ENCODE measurements at places on chromosomes 12 and 14.

DNA sequence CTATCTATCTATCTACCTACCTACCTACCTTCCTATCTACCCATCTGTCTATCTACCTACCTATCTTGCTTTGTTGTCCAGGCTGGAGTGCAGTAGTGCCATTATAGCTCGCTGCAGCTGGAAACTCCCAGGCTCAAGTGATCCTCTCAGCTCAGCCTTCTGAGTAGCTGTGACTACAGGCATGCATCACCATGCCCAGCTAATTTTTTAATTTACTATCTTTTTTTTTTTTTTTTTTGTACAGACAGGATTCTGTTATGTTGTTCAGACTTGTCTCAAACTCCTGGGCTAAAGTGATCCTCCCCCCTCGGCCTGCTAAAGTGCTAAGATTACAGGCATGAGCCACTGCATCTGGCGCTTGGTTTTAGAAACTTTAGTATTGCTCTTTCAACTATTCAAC lies 762.4 kb downstream of the SLC6A15 start:
- DNase-seq = no peak

DNA sequence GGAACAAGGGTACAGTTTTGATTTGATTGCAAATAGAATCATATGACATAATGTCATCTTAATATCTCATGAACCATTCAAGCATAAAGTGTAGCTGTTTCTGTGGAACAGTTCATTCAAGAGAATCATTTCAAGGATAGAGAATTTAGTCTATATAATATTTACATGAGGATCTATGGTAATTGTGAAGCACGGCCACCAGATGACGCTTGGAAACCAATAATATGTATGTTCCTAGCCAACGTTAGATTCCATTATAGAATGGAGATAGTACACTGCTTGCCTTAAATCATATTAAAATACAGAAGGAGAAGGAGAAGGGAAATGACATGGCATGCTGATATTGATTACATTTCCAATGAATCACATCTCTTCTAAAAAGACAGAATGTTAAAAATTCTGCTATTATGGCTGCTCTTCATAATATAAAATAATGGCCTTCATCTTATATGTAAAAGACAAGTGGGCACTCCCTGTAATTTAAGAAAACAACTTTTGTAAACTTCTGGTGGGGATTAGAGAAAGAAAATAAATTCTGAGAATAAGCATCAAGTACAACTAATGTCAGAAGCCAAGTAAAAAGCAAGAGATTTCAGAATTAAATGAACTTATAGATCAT lies 351.0 kb downstream of the NAV3 start:
- DNase-seq = no peak

- DNase-seq = no peak
These were observed 50.3 kb downstream of the MAP1LC3B2 start for GRCh38 chr12:116609319-116610114.

DNA sequence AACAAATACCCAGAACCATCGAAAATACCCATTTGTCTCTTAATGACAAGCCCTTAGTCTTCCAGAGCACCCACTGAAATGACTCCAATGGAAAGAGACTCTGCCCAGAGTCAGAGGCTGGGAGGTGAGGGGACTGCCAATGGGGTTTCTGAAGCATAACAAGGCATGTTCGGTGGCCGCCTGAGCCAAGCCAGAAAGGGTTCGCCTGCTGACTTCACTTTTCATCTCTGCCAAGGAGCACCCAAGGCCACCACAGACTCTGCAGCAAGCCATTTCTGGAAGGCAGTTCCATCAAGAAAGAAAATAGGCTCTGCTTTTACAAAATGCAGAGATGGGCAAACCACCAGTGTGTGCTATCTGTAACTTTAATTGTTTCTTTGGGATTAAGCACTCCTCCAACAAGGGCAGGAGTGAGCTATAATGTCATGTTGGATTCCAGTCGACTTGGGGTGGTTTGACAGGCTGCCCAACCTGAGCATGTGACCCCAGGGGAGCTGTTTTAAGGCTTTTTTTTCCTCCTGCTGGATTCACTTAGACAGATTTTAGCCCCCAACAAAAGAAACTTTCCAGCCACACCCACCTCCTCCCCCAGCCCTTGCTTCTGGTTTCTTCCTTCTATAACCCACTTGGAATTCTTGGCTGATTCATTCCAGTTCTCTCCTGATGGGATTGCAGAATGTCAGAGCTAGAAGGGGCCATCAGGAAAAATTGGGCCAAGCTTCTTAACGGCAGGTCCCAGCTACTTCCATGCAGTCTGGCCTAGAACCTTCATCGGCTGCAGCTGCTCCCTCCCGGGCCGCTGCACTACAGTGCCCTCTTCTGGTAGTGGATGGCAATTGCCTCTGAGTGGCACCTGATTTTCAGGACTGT lies 24.1 kb downstream of the CKAP4 start:
- no peak for DNase-seq

GRCh38 chr14:101361044-101361443 lies 200.3 kb upstream of the DIO3 start:
- no peak for DNase-seq

GRCh38 chr12:30613119-30613830 lies 82.4 kb downstream of the IPO8 start:
- DNase-seq = no peak

DNA sequence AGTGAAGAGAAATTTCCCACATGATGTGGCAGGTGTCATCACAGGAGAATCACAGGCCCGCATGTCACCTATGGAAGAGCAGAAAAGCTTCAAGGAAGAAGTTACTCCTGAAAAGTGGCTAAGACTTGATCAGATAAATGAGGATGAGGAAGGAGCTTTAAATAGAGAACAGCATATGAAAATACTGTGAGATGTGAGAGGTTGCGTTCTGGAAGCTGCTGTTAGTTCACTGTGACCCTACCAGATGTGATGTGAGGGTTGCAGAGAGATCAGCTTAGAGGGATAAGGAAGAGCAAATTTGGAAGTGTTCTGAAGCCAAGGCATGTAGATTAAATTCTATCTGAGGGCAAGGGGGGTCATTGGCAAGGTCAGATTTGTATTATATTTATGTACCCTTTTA lies 17.1 kb downstream of the ERP27 start:
- no peak for DNase-seq

- no peak for DNase-seq
These were observed 69.8 kb downstream of the GAS2L3 start for GRCh38 chr12:100643246-100643645.

- DNase-seq = no peak
These were observed 13.9 kb downstream of the ACVRL1 start for GRCh38 chr12:51921017-51921725.

DNA sequence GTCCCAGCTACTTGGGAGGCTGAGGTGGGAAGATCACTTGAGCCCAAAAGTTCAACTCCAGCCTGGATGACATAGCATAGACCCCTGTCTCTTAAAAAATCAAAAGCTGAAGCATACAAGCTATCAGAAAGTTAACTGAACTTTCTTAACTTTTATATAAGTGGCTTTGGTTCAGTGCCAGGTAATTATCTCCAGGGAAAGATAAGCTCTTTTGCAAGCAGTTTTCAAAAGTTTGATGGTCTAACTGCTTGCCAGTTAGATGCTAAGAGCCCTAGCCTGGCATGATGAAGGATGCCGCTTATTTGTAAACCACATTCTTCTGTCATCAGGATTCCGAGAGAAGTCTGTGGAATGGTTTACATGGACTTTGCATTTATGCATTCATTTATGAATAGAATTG lies 409.1 kb downstream of the AEBP2 start:
- DNase-seq = no peak

- no peak for DNase-seq
These were observed 71.1 kb downstream of the PTPRR start for GRCh38 chr12:70849265-70849960.

DNA sequence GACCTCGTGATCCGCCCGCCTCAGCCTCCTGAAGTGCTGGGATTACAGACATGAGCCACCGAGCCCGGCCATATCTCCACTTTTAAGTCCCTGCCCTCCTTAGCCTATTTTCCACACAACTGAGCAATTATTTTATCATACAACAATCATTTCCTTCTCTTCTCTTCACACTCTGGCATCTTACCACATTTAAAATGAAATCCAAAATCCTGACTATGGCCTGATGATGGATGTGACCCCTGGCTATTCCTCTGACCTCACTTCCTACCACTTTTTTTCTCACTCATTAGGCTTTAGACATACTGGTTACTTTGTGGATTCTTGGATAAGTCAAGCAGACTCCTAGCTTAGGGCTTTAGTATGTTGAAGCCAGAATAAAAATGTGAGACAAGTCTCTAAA lies 21.9 kb upstream of the EID3 start:
- no peak for DNase-seq

GRCh38 chr12:47864646-47865235 lies 40.1 kb downstream of the VDR start:
- no peak for DNase-seq

GRCh38 chr12:67772267-67773169 lies 124.0 kb downstream of the DYRK2 start:
- DNase-seq = no peak

GRCh38 chr14:91163316-91163715 lies 49.4 kb downstream of the DGLUCY start:
- no peak for DNase-seq

DNA sequence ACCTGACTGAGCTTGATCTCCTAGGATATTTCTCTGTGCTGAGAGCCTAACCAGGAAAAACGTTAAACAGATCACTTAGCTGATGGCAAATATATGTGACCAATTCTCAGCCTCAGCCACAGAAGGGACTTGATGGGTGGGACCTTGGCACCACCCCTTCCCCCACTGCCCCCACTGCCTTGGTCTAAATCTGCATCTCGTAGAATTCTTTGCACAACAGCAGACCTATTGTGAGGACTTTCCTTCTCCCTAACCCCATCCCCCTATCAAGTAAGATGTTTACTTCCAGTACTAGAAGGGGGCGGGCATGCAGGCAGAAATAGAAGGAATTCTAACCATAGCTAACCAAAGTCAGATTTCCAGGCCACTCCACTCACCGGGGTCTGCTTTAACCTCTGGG lies 313.2 kb downstream of the PCNX1 start:
- no peak for DNase-seq

DNA sequence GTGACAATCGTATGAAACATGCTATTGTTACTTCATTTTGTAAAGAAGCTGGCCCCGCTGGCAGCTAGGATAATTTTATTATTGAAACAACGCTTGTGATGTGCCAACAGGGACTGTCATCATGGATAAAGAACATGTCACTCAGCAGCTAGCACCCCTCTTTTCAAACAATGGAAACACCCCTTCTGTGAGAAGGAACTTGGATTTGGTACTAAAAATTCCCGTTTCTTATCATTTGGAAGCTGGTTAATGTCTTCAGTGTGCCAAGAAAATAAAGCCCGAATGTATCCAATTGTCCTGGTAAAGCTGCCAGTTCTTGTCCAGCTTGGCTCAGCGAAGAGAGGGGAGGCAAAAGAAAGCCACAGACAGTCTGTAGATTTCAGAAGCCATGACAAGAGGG lies 186.6 kb downstream of the PHLDA1 start:
- no peak for DNase-seq

DNA sequence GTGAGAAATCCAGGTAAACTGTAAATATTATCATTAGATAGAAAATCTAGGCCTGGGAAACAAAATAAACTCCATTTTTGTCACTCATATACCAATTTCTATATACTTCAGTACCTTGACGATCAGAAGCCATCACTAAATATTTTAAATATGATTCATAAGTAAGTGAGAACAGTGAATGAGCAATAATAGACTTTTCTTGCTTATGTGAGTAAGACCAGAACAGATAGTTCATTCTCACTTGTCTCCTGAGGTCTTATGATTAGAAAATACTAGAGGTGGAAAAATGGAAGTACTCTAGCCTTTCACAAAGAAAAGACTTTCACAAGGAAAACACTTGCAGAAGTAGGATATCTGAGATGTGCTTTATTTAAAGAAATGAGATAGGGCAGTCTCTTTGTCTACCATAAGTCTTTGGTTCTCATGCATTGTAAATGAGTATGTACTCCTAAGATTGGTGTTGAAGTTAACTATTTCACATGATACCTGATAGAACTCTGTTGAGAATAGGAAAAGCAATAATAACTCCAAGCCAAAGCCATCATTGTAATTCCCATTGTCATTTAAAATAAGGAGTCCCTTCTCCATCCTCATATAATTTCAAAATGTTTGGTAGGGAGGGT lies 10.1 kb upstream of the SMCO3 start:
- no peak for DNase-seq

DNA sequence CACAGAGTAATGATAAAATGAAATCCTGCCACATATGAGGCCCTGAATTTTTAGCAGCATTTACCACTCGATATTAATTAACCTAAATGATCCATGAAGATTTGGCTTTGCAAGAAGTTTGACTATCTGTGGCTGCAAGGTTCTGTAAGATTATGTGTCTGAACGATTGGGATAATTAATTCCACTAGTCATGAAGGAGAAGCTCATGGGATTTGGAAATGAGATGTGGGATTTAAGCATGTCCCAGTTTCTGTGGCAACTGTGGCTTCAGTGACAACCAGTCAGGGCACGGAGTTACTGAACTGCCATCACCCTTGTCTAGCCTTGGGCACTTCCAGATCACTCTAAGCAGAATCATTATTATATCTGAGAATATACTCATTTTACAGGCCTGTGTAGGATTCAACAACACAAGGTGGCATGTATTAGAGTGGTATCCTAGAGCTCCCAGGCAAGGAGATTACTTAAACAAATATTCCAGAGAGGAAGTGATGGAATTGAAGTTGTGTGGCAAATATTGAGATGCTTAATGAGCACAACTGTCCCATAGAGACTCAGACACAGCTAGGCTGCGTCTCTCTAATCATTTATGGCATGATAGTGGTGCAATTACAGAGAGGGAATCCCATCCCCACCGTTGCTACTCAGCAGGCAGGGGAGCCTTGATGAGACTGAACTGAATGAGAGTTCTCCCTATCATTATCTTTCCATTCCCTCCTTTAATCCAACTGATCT lies 205.0 kb upstream of the KRR1 start:
- DNase-seq = no peak

GRCh38 chr12:105769486-105769885 lies 369.3 kb downstream of the NUAK1 start:
- DNase-seq = no peak

DNA sequence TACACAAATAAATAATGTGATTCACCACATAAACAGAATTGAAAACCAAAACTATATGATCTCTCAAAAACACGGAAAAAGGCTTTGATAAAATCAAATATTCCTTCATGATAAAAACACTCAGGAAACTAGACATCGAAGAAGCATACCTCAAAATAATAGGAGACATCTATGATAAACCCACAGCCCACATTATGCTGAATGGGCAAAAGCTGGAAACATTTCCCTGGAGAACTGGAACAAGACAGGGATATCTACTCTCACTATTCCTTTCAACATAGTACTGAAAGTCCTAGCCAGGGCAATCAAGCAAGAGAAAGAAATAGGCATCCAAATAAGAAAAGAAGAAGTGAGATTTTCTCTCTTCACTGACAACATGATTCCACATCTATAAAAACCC lies 371.5 kb upstream of the ATXN7L3B start:
- no peak for DNase-seq

- no peak for DNase-seq
These were observed 97.1 kb upstream of the PRICKLE1 start for GRCh38 chr12:42686514-42687172.
